ENCODE measurements at places on chromosomes 2 and 18.

DNA sequence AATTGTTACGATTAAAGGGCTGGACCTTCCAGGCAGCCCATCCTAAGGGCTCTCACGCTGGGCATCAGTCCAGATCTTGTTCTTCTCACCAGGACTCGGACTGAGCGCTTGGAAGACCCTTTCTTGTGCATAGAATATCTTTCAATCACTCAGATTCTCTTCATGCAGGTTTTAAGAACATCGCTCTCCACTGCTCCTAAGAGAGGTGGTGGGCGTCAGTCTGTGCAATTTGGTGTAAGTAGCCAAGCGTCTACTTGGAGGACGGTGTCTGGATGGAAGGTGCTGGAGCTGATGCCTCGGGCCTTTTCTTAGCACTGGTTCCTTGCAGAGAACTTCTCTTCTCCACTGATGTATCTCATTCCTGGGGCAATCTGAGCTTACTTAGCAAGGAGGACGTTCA is 68.7 kb downstream of the ASB1 start:
- DNase-seq = no peak

- no peak for DNase-seq
Measured at GRCh38 chr2:180291552-180292421, 284.7 kb upstream of the CWC22 start.

- DNase-seq = no peak
Measured at GRCh38 chr2:46018773-46019591, 278.2 kb upstream of the EPAS1 start.

DNA sequence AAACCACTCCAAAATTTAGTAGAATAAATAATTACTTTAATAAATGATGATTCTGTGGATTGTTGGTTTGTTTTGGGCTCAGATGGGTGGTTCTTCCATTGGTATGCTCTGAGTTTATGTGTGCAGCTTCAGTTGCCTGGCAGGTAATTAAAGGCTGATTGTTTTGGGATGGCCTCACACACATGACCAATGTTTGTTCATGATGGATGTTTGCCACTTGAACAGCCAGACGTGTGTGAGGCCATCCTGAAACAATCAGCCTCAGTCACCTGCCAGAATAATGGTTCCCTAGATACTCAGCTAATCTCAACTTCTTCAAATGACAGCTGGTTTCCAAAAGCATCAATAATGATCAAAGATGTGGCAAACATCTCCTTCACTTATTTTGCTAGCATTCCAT is 352.5 kb upstream of the GULP1 start:
- DNase-seq = no peak

DNA sequence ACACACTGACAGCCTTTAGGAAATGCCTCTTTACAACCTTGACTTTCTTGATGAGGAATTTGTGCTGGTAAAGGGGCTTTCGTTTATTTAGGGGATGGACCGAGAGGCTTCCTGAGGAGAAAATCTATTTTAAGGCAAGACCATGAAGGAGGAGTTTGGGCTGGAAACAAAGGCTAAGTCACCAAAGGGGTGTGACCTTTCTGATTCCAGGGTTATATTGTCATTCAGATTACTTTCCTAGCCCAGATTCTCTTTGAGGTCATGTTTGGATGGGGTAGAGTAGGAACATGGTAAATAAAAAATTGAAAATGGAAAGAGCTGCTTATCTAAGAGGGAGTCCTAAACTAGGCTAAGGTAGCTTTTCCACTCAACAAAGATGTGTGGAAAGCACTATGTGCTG is 77.1 kb upstream of the UGP2 start:
- DNase-seq = no peak

DNA sequence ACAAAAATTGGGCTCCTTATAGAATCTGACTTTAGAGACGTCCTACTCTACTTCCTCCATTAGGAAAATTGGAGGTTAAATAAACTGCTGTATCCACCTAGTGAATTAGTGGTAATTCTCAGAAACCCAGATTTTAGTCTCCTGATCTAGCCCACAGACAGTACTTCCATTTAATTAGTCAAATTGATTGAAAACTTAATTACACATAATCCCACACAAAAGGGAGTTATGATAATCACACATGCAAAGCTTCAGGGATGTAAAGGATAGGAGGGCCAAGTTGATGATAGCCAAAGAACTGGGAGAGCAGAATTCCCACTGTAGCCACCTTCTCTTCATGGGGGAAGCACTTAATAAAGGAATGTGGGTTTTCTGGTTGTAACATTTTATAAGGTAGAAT is 471.9 kb downstream of the TMEM182 start:
- no peak for DNase-seq

DNA sequence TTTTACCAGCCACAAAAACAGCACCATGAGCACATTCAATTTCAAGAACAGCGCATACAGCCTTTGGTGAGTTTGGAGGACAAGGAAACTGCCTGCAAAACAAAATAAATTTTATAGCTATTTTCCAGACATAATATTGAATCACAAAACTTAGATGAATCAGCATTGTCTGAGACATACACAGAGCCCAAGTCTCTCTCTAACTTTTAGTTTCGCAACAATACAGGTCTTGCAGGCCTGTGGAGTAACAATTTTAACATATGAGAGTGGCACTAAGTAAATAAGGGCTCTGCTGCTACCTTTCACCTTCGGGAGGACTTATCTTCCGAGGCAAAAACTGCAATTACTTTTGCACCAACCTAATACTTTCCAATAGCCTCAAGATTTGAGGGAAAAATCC is 56.1 kb upstream of the PEX13 start:
- DNase-seq = no peak

Measured in activated CD4-positive, alpha-beta T cell treated with anti-CD3 and anti-CD28 coated beads for 24 hours (primary cell).